ENCODE measurements at places on chromosomes 7 and 10.

DNA sequence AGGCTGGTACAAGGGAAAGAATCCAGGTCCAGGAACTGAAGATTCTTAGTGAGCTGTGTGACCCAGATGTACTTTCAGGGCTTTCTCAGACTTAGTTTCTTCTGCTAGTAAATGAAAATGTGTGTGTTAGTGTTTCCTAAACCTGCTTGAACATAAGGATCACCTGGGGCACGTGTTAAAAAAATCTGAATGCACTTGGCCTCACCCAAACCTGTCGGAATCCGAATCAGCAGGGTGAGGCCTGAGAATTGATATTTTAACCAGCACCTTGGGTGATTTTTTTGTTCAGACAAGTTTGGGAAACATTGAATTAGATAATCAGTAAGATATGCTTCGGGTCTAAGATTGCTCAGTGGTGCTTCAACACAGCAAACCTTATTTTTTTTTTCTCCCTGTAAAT is 59.7 kb downstream of the ZNF365 start:
- DNase-seq, result no peak

GRCh38 chr10:34813626-34814222 is 1.4 kb downstream of the PARD3 start:
- DNase-seq, result no peak

DNA sequence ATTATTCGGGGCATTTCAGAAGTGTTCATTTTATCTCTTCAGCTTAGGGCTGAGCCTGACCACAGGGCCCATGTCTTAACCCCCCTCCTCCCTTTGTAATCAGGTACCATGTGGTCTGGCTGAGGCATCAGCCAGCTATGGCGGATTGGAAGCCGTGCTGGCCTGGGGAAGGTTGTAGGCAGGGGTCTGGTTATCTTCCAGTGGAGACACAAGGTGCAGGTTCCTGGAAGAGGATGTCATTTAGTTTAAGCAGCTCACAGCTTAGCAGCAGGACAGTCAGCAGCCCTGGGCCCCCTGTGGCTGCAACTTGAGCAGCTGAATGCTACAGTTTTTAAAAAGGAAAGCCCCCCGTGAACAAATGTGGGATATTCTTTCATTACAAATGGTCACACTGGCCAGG is 22.1 kb downstream of the BAG3 start:
- no peak for DNase-seq

DNA sequence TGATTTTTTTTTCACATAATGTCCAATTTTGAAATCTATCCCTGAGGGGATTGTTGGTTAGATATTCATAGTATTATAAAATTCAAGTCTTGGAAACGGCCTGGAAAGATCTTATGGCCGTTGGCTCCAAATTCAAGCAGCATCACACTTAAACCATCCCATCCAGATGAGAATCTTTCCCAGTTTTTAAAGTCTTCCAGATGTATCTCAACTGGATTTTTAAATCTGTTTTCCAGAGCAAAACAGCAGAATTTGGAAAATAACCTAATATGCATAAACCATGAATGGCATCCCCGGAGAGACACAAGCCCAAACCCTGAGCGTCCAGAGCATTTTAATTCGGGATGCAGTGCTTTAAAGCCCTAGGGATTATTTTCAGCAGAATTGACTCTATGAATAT is 208.2 kb upstream of the PRKCQ start:
- DNase-seq, result no peak

DNA sequence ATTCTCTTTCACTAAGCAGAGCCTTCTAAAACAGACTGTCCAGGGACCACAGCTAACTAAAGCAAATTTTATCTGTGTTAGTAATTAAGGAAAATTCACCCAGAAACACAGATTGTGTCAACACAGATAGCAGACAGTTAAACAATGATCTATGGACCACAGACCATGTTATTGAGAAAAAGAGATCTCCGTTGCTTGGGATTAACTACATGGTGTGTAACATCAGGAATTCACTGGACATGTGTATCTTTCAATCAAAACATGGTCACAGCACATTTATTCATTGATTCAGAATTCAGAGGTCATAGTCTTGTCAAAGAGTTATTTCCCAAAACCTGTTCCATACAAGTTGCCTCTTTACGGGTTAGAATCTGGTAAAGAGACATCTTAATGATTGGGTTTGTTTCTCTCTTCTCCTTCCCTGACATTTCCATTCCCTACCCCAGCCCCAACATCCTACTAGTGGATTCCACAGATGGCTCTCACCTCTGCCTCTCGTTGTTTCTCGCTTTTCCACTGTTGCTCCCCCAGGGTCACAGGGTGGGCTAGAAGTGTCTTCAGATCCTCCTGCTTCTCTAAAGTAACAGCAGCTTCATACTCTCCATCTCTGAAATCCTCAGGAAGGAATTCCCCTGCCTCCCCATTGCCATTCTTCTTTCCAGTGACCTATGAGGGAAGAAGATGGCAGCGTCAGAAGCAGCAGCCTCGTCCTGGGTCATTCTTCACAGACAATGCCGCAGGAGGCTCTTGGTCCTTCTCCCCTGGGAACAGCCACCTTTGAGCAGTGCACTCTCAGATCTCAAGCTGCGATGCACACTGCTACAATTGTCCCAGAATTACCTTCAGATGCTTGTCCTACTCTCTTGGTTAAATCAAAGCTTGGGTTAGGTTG is 958 bp downstream of the ANKRD1 start:
- DNase-seq, result no peak

- no peak for DNase-seq
Measured at GRCh38 chr7:75879771-75880184, 944 bp downstream of the RHBDD2 start.

GRCh38 chr10:7377614-7378248 is 33.1 kb downstream of the SFMBT2 start:
- DNase-seq, result no peak

GRCh38 chr7:127845522-127846214 is 185.6 kb downstream of the LRRC4 start:
- DNase-seq, result no peak

DNA sequence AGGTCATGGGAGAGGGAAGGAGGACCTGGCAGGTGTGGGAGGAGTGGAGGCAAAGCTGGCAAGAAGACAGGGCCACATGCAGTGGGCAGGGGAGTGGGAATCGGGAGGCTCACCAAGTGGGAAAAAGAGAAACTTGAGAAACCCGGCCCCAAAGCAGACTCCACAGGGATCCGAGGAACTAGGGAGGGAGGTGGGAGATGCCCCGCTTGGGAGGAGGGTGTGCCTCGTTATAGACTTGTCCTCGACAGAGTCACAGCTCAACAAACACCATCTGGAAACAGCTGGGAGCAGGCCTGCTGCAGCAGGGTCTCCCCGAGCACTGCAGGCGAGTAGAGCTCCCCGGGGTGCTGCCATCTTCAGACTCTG is 54.8 kb downstream of the MKI67 start:
- DNase-seq, result no peak

DNA sequence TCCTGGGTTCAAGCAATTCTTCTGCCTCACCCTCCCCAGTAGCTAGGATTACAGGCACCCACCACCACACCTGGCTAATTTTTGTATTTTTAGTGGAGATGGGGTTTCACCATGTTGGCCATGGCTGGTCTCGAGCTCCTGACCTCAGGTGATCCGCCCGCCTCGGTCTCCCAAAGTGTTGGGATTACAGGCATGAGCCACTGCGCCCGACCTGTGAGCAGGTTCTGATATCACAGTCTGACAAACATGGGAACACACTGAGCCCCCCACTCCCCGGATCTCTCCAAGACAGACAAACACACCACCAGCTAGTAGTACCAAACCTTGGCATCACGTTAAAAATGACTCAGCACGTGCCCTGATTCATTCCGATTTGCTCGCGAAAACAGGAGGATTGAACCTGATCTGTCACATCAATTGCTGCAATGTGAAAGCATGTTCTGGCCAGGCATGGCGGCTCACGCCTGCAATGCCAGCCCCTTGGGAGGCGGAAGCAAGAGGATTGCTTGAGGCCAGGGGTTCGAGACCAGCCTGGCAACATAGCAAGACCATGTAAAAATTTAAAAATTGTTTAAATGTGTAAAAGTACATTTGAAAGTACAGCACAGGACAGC is 106.5 kb downstream of the SMURF1 start:
- DNase-seq, result no peak

DNA sequence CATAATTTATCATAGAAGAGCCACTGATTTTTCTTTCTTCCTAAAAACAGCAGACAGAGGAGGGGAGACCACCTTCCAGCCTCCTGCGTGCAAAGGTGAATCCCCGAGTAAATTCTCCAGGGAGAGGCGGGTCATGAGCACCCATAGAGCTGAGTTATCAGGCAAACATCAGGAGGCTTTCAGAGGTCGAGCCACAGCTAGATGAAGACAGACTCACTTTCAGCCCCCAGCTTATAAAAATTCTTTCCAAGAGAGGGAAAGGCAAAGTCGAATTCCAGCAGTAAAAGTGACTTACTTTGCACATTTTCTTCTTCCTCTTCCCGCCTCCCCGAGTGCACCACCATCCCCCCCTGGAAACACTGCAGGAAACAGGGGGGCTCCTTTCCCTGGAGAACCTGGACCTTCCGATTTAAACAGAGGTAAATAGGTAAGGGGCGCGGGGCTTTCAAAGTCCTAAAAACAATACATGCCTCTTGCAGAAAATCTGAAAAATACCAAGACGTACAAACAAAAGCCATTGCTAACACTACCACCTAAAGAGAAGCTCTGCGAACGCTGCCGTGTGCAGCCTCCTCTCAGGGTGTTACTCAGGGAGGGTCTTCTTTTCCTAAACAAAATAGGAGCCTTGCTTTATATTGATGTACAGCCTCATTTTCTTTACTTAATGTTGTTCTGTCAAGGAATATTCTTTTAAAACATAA is 163.8 kb downstream of the SVIL start:
- no peak for DNase-seq

DNA sequence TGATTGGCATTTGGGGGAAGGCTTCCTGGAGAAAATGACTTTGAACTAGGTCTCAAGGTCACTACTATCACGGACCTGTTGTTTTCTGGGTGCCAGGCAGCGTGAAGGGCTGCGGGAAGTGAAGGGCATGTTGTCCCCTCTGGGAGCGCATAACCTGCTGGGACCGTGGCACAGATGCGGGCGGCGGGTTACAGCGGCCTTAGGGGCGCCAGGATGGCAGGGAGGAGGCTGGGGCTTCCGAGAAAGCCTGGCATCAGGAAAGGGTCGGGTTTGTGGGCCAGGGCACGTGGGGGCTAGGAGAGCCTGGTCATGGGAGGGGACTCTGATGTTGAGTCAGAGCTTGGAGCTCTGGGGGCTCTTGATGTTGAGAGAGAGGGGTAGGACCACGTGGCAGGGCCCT is 6.1 kb downstream of the SLC4A2 start:
- DNase-seq, result no peak

DNA sequence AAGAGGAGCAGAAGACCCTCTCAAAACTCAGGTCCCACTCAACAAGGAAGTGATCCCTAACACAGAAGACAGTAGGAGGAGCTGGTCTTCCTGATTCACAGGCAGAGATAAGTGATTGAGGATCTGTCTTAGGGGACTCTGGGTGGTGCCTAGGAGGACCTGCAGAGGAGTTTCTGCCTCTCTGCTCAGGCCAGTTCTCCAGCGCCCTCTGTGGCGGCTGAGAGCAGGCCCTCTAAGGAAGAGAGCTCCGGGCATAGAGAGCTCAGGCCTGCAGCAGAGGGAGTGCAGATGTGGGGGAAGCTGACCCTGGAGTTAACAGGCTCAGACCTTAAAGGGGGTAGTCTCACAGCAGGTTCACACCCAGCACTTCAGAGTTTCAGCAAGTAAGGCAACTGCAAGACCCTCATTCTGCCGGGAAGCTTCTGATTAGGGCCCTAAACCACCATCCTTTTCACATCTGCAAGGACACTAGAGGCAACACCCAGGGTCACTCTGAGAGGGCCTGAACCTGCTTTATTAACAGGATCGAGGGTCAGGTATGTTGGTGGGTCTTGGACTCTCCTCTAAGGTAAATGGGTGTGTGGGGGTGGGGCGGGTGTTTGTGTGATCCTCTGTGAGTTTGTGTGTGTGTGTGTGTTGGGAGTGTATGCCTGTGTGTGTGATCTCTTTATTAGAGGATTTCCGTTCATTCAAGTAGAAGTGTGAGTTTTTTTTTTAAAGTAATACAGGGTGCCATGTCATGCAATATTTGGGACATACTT is 57.6 kb upstream of the TARP start:
- DNase-seq, result no peak

DNA sequence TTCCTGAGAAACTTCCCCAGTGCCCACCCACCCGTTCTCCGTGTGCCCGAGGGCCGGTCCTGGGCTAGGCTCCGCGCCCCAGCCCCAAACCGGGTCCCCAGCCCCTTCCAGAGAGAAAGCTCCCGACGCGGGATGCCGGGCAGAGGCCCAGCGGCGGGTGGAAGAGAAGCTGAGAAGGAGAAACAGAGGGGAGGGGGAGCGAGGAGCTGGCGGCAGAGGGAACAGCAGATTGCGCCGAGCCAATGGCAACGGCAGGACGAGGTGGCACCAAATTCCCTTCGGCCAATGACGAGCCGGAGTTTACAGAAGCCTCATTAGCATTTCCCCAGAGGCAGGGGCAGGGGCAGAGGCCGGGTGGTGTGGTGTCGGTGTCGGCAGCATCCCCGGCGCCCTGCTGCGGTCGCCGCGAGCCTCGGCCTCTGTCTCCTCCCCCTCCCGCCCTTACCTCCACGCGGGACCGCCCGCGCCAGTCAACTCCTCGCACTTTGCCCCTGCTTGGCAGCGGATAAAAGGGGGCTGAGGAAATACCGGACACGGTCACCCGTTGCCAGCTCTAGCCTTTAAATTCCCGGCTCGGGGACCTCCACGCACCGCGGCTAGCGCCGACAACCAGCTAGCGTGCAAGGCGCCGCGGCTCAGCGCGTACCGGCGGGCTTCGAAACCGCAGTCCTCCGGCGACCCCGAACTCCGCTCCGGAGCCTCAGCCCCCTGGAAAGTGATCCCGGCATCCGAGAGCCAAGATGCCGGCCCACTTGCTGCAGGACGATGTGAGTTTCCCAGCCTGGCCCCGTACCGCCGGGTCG is at the start of gene SCD:
TSS of gene SCD (plus strand) at position 469 of the 803 bp plus-strand sequence. CDS start at position 741, 272 bp downstream.
- peak; percentile 39 for DNase-seq

DNA sequence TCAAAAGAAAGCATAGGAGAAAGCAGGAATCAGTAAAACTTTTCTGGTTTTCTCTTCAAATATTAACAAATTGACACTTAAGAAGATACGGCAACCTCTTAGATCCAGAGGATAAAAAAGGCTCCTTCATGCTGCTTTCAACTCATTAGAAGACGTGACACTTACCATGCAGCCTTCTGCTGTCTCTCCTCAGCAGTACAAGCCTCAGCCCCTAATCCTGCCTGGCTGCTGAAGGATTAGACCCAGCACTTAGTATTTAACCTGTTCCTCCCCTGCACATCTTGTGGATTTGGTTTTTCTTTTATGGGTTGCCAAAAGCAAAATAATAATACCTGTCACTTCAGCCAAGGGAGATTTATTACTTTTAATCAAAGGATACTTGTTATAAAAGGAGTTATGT is 108.4 kb downstream of the LYZL1 start:
- DNase-seq, result no peak

- DNase-seq, result peak; percentile 12
Measured at GRCh38 chr10:114304571-114305421, 65.7 kb downstream of the VWA2 start.

DNA sequence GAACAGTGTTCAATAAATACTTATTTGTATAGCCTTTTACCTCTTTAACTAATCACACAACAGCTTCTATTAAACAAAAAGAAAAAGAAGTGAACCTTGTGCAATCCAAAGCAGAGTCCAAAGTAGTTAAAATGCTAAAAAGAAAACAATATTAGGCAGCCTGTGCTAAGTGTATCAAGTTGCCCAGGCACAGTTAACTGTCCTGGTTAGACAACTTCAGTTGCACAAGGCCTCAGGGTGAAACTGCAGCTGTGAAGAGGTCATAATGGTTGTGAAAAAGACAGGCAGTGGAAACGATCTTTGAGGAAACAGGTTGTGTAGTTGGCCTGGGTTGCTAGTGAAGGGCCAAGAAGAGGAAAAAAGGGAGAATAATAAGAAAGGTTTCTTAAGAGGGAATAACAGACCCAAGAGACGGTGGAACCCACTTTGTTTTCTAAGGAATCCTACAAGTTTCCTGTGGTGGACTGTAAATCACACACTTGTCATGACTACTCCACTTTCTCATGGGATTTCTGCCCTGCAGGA is 6.0 kb upstream of the CROT start:
- DNase-seq, result no peak

Measured in stimulated activated CD4-positive, alpha-beta T cell treated with anti-CD3 and anti-CD28 coated beads, Interleukin-15, amount 100 ng/mL, for 1 hour (primary cell).